Right ventricle myocardium inferior (tissue), 1 donor: ENCODE measurements at places on chromosomes 2 and 18.

GRCh38 chr2:2000018-2000723 lies 255.9 kb upstream of the PXDN start:
- DNase-seq = no peak

DNA sequence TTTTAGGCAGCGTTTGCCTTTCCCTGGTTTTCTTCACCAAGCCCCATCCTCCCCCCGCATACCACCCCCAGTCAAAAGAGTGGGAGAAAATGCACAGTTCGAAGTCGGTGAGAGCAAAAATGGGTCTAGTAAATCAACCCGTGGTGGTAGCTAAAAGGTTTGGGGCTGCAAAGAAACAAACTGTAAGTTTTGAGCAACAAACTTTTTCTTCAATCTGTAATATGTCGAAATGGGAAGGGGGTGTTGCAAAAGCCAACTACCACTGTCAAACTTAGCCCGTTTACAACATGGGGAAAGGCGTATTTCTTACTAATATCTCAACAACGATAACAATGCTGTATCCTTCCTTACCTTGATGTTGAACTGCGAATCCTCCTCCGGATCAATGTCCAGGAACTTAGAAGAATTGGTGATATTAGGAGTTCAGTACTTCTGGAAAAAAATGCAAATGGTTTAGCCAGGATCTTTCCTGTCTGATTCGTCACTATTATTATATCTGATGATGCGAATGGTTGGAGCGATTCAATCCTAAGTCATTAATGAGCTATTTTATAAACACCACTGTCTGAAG lies 2.4 kb upstream of the SATB2 start:
- no peak for DNase-seq

GRCh38 chr2:75424936-75425619 lies 135.7 kb downstream of the EVA1A start:
- DNase-seq = no peak

DNA sequence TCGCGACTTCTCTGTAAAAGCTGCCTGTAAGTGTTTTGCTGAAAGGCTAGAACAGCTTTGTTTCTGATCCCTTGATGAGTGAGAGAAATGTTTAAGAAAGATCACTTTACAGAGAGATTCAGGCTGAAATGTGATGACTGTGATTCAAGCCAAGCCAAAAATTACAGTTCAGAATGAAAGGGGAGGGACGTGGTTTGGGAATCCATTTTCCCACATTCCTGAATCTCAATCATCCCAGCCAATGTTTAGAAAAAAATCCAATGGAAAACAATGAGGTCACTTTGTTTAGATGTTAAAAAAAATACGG lies 416.7 kb downstream of the ARHGAP15 start:
- no peak for DNase-seq

DNA sequence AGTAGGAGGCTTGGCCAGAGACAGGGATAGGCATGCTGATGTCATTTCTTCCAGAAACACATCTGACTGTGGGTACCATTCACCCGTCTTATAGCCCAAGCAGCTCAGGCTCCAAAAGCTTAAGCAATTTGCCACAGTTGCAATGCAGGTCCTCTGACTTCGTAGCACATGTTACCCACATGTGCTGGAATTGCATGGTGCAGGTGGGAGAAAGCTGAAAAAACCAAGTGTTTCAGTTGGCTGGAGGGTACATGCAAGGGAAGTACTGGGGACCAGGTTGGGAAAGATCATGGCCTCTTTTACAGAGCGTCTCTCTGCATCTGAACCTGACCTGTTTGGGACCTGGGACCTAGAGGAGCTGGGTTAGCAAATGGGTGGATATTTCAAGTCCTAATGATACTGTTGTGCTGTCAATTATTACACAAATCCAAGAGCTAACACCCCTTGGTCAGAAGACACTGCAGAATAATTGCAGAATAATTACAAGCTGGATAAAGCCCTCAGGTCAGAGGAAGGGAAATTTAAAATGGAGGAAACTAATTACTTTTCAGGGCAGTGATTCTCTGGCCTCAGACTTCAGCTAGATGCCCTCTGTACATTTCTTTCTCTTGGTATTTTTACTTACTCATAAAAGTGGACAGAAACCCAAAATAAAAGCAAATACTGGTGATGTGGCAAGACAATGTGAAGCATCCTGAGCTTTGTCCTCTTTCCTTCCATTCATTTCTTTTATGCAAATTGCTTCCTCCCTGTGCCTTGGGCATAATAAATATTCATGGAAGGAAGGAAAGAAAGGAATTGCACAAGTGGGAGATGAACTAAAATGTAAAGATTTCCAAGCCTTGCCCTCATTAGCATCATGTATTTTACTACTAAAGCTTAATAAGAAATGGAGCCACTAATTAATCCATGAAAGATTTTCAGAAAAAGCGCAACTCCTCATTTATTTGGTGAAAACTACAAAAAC lies 45.6 kb upstream of the TTC39C start:
- no peak for DNase-seq

DNA sequence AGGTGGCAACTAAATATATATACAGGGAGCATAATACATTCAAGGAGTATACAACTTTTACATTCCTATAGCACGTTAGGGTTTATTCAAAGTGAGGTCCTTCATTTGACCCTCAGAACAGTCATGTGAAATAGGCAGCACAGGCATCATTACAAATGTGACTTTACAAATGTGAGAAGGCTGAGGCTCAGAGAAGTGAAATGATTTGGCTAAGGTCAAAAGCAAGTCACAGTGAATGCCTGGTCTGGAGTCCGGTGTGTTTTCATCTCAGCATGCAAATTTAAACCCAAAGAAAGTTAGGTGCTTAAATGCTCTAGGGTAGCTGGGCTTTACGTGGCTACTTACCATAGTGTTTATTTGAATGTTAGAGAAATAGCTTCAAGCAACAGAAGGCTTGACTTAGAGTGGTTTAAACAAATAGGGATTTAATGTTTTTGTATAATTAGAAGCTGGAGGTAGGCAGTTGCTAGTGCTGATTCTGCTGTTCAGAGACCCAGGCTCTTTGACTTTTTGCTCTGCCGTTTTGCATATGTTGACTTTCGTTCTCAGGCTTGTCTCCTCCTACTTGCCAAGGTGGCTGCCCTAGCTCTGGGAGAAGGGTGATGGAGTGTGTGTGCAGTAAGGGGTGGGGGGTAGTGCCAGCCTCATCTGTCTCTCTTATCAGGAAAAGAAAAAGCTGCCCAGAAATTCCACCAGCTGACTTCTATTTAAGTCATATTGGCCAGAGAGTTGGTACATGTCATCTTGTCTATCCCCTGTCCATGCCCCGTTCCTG lies 89.2 kb downstream of the PLCL1 start:
- DNase-seq = no peak

DNA sequence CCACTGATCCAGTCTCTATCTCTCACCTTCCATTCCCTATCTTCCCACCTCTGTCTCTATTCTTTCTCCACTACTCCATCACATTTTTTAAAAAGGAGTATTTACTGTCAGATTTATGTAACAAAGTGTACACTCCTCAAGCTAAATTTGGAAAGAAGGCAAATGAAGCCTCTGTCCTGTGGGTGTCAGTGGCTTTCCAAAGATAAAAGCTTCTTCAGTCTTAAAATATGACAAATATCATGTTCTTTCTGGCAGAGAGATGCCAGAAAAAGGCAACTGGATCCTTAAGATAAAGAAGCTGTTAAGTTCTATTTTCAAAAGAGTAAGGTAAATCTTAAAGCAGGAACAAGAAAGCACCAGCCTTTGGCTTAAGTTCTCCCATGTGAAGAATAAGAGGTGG lies 7.1 kb downstream of the DUSP11 start:
- no peak for DNase-seq

- no peak for DNase-seq
Observed at GRCh38 chr2:147663962-147664361, 180.9 kb upstream of the ACVR2A start.

DNA sequence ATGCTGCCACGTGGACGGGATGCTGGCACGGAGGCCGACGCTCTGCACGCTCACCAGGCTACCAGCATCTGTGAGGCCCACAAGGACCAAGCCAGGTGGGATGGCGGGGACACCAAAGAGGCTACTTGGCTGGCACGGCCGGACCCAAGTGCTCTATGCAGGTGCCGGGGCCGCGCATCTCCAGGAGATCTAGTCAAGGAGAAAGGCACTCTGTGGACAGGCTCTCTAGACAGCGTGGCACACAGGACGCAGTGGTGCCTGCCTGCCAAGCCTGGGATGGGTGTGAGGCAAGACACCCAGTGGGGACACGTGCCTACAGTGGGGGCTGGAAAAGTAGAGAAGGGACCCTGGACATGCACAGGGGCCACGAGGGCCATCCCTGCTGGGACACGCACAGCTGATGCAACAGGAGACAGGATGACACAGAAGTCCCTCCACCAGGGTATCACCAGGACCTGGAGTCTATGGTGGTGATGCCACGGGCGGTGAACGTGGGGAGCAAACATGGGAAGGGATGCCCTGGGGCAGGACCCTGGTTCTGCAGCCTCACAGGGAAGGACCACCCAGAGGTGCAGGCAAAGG lies 28.5 kb downstream of the ZNF516 start:
- no peak for DNase-seq

- no peak for DNase-seq
Observed at GRCh38 chr18:49837889-49838288, 24.6 kb upstream of the ACAA2 start.

- no peak for DNase-seq
Observed at GRCh38 chr2:182971820-182972547, 66.3 kb downstream of the NCKAP1 start.

DNA sequence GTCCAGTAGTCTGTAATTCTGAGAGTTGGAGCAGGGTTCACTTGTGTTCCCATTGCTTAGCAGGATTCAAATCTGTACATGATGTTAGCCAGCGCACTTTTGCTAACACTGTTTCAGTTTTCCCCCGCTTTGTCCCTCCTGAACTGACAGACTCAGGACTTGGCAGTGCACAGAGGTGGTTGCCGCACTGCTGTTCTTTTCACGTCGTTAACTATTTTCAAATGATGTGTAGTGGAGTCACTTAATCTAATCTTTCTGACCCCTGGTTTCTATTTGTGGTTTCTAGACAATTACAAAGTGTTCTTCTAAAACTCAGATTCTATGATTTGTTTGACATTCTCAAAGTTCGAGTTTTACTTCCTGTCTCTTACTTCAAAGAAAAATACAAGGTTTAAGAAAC lies 234.5 kb downstream of the RBM43 start:
- DNase-seq = no peak

DNA sequence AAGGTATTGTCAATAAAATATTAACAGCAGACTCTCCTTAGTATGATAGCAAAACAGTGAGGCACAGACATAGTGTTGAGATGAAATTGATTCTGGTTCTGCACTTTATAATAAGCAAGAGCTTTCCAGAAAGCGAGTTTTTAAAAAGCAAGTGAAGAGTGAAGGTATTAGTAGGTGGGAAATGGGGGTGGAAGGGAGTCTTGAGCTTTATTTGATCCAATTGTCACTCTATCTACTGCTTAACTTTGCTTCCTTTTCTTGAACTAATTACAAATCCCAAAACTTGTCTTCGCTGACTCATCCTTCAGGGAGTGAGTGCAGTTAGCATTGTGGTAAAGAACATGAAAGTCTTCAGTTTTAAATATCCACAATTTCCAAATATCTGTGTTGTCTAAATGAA lies 120.6 kb upstream of the BOD1L2 start:
- DNase-seq = no peak

- no peak for DNase-seq
Observed at GRCh38 chr2:182586426-182586825, 129.6 kb upstream of the DNAJC10 start.

GRCh38 chr18:77102259-77103040 lies 30.1 kb downstream of the MBP start:
- DNase-seq = no peak

DNA sequence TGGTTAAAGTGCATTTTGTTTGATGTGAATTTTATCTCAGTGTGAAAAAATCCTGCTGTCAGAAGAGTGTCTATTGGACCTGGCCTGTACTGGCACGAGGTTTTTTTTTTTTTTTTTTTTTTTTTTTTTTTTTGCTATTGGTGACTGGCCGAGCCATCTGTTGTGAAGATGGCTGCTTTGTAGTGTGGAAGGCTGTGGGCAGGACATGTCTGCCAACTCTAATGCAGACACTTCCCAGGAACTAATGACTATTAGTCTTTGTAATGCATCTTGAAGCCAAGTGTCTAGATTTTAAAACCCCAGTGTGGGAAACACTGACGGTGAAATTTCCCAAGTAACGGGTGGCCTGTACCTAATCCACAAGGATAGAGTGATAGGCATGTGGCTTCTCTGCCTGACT lies 34.3 kb downstream of the ZAP70 start:
- no peak for DNase-seq

- no peak for DNase-seq
Observed at GRCh38 chr2:55011831-55012671, 38.2 kb downstream of the RTN4 start.

DNA sequence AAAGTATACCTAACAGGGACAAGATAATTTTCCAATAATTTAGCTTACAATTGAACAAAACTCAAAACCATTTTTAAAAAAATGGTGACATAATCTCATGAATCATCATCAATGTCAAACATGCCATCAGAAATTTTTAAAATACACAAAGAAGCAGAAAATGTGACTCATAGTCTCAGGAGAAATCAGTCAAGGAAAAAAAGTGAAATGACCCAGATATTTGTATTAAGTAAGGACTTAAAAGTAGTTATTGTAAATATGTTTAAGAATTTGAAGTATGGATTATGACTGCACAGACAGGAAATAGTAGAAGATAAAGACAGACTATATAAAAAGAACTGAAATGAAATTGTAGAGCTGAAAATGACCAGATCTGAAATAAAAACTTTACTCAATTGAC lies 473.9 kb upstream of the SYT4 start:
- no peak for DNase-seq

DNA sequence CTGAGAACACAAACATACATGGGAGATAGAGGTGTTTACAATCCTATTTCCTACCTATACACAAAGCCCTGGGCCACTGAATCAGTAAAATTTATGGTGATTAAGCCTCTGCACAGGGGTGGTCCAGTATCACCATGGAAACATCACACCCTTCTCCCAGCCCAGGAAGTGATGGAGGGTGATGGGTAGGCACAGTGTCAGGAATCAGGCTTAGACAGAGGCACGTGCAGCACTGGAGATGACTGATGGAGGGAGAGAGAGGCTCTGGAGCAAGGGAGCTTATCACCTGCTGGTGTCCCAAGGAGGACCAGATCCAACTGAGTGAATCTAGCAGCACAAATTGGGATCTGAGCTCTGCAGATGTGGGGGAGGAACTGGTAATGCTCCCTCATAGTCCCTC lies 117.2 kb downstream of the RPIA start:
- no peak for DNase-seq

DNA sequence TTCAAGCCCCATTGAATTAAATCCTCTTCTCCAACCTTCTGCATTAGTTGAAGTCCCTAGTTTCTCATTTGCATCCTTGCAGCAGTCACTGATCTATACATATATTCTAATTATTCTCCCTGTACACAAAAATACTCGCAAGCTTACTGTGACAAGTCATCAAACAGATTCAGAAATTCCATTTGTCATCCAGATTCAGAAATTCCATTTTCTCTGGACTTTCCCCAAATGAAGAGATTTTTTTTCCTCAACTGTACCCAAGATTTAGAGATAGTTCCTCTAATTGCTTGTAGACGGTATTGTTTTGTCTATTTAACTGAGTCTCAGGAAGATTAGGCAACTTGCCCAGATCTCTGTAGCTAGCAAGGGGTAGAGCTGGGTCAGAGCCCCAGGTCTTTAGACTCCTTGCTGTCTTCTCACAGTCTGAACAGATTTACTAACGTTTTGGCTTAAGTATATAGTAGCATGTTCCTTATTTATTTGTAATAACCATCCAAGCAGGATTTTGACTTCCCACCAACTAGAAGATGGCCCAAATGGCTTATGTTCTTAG lies 34.2 kb downstream of the RAB12 start:
- no peak for DNase-seq

GRCh38 chr2:53668624-53669026 lies 99.0 kb upstream of the CHAC2 start:
- no peak for DNase-seq
